Bone marrow (tissue), 2 donors: ENCODE measurements at places on chromosomes 6 and 20.

DNA sequence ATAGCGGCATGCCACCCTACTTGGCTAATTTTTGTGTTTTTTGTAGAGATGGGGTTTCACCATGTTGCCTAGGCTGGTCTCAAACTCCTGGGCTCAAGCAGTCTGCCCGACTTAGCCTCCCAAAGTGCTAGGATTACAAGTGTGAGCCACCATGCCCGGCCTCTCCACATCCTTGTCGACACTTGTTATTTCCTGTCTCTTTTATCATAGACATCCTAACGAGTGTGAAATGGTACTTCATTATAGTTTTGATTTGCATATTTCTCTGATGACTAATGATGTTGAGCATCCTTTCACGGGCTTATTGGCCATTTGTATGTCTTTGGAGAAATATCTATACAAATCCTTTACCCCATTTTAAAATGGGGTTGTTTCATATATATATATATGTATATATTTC, 39.0 kb upstream of the ASXL1 start:
- DNase-seq, result no peak

GRCh38 chr20:12594410-12595088, 414.2 kb upstream of the SPTLC3 start:
- DNase-seq, result no peak

GRCh38 chr20:5945963-5946362, 4.4 kb downstream of the TRMT6 start:
- DNase-seq, result no peak

GRCh38 chr6:112018619-112019416, 35.1 kb upstream of the CCN6 start:
- DNase-seq, result no peak

DNA sequence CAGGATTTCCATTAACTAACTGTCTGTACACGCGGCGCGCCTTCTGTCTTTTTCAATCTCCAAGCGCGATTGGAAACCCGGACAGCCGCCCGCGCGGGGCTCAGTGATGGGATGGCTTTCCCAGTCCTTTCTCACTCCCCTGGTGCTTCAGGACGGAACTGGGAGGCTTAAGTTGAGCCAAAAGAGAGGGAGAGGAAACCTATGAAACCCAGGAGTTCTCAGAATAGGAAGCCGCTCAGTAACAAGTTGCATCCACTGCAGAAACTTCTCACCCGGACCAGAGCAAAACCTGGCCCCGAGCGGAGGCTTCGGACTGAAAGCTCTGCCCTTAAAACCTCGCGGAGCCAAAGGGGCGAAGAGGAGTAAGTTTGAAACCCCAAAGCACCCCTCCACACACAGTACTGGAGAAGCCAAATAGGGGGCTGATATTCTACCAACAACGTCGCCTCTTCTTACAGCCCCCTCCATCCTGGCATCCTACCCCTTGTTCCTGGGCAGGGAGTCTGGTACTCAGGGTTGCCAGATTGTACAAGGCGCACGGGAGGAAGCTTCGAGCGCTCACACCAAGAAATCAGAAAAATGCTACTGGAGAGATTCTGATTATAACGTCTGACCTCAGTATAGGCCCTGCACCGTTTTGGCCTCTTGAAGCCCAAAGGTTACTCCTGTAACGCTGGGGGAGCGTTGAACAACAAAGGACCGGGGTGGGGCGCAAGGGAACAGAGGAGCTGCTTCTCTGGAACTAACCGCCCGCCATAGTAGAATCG, 906 bp upstream of the COL12A1 start:
- DNase-seq, result no peak

DNA sequence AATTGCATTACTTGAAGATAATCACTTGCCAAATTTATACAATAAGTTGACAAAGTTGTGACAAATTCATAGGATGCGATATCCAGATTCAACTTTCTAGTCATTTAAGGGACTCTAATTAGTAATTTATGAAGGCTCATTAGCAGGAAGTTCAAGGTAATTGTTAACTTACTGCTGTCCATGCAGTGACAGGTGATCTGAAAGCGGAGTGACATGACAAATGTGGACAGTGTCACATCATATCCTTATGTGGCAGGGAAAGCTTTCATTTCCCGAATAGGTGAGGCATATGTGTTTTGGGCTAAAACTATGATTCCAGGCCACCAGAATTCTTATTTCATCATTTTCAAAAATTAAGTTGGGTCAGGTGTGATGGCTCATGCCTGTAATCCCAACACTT, 115.9 kb upstream of the BMP2 start:
- no peak for DNase-seq

DNA sequence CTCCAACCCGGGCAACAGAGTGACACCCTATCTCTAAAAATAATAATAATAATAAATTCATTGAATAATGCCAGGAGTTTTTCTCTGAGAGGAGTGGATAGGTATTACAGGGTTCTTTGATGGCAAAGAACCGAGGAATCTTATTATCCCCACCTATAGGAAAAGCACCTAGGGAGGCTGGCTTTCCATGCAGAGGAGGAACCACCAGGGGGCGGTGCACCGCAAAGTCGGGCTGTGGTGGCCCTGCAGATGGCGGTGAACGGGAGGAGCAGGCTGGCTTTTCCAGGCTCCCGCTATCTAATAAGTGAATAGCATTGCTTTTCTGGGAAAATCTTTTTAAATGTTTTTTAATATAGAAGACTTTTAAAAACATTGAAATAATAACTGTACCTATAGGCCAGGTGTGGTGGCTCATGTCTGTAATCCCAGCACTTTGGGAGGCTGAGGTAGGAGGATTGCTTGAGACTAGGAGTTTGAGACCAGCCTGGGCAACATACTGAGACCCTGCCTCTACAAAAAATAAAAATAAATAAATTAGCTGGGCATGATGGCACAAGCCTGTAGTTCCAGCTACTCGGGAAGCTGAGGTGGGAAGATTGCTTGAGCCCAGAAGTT, 864.2 kb downstream of the KIF16B start:
- DNase-seq, result no peak

GRCh38 chr20:23257106-23257761, 93.4 kb upstream of the NXT1 start:
- no peak for DNase-seq

DNA sequence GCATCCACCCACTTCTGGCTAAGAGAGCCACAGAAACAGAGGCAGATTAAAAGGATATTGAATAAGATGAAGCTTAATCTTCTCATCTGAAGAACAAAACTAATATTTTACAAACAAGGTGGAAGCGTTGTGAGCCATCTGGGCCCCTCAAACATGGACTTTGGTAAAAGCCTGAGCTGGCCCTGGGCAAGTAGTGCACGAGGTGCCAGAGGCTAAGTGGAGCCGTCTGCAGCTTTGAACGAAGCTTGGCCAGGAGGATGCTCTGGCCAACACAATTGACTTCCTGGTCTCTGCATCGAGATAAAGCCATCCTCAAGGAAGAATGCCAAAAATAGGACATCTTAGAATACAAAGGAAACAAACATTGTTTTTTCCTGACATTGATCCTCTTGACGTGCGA, 53.2 kb upstream of the PLEKHG1 start:
- DNase-seq, result no peak

DNA sequence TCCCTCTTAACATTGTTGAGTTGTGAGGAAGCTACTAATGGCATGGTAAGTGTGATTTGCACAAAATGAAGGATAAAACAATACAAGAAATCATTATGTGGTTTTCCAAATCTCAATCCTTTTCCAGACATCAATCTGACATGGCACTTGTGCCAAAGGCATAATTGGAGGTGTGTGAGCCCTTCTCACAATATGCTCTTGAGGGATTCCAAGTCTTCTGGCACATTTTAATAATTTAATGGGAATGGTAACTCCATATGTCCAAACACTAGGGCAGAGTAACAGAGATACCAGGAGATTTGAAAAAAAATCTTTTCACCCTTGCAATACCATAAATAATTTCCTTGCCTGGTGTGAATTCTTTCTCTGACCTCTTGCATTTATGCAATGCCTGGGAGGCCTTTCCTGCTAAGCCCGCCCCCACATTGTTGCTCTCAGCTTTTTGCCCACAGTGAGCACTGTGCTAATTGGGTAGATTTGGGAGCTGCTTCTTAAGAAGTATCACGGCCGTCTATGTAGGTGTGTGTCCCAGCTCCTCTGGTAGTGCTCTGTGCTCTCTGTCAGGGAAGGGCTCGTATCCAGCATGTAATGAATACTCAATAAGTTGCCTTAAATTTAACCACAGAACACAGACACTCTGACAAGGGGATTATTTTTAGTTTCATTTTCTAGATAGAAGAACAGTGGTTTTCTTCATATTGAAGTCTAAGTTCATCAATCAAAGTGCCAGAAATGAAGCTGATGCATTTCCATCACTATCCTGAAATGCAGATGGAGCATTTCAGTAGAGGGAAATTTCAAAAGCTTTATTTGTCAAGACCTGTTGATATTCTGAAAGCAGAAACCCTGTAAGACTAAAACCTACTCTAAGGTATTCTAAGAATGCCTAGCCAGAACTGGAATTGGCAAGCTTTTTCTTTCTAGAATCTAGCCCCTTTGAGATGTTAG, 54.4 kb upstream of the CEP85L start:
- no peak for DNase-seq

- no peak for DNase-seq
Measured at GRCh38 chr6:22880686-22881433, 311.5 kb downstream of the HDGFL1 start.

GRCh38 chr6:134238960-134239795, 78.7 kb downstream of the SGK1 start:
- DNase-seq, result no peak

DNA sequence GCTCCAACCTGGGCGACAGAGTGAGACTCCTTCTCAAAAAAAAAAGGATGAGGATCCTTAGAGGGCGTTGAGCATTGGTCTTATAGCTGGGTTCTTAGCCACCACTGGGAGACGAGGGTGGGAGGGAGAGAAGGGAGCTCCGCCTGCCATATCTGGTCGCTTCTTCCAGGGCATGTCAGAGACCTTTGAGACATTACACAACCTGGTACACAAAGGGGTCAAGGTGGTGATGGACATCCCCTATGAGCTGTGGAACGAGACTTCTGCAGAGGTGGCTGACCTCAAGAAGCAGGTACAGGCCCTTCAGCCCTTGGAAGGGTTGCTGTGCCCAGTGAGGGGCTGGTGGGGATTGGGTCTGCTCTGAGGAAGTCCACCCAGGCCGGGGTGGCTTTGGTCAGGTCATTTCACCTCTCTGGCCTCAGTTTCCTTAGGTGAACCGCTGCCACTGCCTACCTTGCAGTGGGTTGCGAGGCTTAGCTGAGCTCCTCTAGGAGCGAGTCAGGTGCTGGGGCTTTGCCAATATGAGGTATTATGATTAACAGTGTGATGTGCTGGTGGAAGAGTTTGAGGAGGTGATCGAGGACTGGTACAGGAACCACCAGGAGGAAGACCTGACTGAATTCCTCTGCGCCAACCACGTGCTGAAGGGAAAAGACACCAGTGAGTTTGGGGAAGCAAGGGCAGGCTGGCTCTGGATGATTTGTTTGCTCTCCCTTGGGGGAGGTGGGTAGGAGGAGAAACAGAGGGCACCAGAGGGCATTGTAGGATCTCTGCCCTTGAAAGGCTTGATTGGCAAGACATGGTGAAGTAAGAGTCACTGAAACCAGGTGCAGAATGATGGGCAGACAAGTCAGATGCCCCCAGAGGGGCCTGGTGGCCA, 8.5 kb downstream of the CNPY3 start:
- DNase-seq, result no peak

DNA sequence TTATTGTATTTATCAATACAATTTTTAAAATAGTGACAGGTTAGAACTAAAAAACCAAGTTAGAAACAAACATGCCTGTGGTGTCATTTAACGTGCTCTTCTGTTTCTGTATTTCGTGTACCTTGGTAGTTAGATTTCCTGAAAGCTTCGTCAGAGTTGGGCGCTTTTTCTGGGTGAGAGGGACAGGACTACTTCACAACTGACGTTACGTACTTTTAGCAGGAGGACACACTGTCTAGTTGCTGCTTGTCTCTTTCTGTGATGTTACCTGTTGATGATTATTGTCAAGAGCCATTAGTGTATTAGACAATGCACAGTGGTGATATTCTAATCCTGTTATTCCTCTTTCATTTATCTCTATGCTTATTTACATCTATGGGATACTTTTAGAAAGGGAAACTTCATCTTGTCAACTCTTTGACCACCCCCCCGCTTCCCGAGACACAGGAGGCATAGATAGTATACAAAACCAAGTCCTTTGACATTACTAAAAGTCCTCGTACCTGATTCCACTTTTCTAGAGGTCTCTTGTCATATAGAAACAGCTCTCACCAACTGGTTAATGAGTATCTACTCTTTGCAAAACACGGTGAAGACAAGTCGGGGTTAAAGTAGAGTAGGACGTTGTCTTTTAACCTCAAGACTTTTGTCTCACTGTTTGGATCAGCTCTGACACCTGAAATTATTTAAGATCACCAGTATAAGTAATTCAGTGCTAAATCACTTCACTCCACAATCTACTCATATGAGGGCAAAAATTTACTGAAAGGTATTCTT, 96.3 kb downstream of the LYRM2 start:
- DNase-seq, result no peak

GRCh38 chr6:152973916-152974315, 8.9 kb downstream of the FBXO5 start:
- DNase-seq, result no peak

- DNase-seq, result no peak
Measured at GRCh38 chr6:90202156-90202555, 94.5 kb downstream of the BACH2 start.

- DNase-seq, result no peak
Measured at GRCh38 chr6:49038294-49038822, 424.7 kb downstream of the MMUT start.

DNA sequence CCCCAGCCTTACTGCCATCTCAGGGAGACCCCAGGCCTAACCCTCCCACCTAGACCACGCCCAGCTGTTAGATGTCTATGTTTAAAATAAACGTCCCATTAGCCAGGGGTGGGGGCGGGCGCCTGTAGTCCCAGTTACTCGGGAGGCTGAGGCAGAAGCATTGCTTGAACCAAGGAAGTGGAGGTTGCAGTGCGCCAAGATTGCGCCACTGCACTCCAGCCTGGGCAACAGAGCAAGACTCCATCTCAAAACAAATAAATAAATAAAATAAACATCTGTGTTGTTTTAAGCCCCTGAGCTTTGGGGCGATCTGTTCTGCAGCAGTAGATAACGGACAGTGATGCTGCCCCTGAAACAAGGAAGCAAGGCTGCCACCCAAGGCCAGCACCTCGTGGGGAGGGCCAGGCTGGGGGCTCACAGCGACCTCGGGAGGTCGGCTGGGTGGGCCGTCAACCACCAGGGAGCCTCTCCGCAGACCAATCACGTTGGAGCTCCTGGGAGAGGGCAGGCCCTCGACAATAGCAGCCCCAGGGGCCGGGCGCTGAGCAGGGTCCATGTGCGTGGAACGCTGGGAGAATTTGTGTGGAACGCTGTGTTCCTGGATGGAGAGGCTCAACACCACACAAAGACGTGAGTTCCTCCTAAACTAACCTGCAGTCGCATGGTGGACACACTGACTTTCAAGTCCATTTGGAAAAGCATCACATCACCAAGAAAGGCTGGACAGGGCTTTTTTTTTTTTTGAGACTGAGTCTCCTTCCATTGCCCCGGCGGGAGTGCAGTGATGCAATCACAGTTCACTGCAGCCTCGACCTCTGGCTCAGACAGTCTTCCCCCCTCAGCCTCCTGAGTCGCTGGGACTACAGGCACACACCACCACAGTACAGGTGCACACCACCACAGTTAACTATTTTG, 1.0 kb upstream of the HELZ2 start:
- DNase-seq, result no peak

- no peak for DNase-seq
Measured at GRCh38 chr6:167805349-167806060, 21.2 kb upstream of the AFDN start.
